ENCODE measurements at places on chromosomes 2 and 18. TPM values are rescaled to one million over a fixed set of nuclear protein-coding genes. Genes with fewer than 3 reads are reported as not detected.
A peak's percentile ranks its signal among the peaks of the same experiment; 100 is the strongest.

The RNF138 gene
- total RNA-seq: 74.7 TPM

The CFAP65 gene
- total RNA-seq: not detected

DNA sequence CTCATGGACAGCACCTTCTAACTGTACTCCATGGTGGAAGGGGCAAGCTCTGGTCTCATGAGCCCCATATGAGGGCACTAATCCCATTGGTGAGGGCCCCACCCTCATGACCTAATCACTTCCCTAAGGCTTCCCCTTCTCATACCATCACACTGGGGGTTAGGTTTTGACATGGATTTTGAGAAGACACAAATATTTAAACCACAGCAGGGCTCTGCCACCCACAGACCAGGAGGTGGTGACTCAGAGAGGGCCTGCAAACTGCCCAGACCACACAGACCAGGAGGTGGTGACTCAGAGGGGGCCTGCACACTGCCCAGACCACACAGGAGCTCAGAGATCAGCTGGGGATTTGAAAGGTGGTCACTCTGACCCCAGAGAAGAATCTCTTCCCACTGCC, 222.0 kb downstream of the KLHL29 start:
- peak; percentile 20 for DNase-seq

GRCh38 chr2:148970385-148970784, 68.1 kb upstream of the LYPD6B start:
- no peak for DNase-seq

DNA sequence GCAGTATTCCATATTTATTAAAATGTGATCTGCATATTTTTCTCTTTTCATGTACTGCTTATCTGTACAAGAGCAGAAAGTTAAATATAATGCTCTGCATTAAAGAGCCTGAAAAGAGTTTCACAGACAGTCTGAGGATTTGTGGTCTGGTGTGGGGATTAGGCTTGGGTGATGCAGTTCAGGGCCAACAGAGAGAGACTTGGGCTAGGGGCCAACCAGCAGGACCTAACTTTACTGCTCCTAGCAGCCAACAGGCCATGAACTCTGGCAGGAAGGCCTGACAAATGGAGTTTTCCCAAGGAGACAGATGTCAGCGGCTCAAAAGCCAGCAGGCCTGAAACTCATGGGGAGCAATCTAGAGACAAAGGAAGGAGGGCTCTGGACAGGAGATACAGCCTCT, 169.6 kb downstream of the LRRTM1 start:
- no peak for DNase-seq

DNA sequence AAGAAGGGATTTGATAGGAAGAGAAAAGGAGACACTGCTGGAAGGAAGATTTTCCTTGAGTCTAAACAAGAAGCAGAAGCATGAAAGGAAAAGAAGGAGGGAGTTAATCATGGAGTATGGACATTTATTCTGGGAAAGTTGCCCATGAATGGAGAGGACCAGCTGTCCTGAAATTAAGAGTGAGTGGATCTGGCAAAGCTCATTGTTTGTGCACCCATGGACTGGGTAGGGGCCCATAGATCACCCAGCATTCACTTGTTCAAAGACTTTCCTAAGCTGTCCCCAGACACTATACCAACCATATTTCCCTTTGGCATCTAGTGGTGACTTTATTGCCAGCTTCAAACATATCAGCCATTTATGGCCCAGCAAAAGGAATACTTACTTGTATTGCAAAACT, 422.7 kb downstream of the FBXO15 start:
- no peak for DNase-seq

DNA sequence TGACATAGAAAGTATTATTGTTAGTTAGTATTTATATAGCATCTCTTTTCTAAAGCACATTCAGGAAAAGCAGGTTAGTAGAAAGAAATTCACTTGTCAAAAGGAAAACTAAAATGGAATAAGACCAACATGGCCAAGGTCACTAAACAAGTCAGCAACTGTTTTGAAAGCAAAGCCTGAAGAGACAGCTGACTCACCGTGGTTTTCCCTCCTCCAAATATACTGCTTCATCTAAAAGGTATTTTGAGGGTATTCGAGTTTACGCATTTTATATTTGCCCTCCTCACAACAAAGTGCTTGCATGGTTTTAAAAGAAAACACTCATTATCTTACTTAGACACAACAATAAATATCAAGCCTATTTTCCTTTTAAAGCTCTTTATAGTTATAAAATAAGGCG, 24.0 kb downstream of the ZNF385B start:
- DNase-seq: no peak

Measured in activated T-cell treated with anti-CD3 and anti-CD28 coated beads, Interleukin-2, amount 50 U/mL, for 72 hours (primary cell).